ENCODE measurements at places on chromosomes 11 and 22.
A peak's percentile ranks its signal among the peaks of the same experiment; 100 is the strongest.

DNA sequence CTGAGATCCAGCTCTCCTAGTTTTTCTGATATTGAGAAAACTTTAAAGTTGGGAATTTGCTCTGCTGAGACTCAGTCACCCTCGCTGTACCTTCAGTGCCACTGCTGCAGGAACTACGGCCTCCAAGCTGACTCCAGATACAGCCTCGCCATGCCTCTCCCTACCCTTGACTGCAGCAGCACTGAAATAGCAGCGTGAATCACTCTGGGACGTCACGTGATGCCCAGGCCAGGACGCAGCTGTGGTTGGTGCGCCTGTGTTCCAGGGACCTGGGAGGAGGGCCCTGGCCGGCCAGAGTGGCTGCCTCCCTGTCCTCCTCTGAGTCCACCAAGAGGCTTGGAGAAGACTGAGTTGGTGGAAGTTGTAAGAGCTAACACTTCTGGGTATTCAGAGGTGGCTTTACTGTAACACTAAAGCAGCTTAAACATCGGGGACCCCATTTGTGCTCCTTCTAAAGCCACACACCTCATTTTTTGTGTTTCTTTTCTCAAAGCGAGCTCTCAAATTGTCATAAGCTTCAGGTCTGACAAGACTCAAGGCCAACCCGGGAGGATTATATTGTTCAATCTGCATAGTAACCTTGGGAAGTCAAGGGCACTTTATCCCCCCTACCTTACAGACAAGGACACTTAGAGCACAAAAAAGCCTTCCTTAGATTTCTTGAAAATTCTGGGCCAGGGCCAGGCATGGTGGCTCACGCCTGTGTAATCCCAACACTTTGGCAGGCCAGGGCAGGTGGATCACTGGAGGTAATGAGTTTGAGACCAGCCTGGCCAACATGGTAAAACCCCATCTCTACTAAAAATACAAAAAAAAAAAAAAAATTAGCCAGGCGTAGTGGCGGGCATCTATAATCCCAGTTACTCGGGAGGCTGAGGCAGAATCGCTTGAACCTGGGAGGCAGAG, 4.2 kb upstream of the STIP1 start:
- peak; percentile 91 for DNase-seq

- no peak for DNase-seq
These were observed 38.8 kb downstream of the IRAG1 start for GRCh38 chr11:10654811-10655150.

DNA sequence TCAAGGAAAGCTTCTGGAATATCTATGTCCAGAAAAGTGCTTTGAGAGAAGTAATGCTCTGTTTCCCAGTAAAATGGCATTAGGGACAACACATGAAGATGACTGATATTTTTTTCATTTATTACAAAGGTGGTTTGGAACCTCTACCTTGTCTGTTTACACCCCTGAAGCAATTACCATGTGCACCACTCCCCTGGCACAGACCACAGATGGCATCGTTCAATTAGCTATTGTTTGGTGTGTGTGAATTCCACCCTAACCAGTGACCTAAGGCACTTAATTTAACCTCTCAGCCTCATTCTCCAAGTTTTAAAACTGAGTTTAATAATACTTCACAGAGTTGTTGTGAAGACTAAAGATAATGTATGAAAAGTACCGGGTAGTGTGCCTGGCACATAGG, 127.6 kb upstream of the BMAL1 start:
- no peak for DNase-seq

DNA sequence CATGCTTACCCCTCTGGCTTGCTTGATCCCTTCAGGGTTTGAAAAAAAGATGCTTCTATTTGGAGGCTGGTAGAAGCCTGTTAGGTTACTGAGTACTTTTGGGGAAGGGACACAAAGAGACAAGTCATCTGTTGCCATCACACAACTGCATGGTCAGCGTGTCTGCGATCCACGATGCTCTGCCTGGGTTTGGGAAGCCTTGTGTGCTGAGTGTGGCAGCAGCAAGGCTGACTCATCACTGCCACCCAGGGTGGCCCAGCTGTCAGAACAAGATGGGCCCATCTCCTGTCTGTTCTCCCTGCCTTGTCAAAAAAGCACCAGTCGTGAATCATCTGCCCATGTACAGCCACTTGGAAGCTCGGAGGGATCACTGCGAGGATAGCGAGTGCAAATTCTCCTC, 26.2 kb downstream of the UBASH3B start:
- peak; percentile 49 for DNase-seq

- peak; percentile 7 for DNase-seq
These were observed 73.8 kb upstream of the GAL start for GRCh38 chr11:68610452-68611116.

DNA sequence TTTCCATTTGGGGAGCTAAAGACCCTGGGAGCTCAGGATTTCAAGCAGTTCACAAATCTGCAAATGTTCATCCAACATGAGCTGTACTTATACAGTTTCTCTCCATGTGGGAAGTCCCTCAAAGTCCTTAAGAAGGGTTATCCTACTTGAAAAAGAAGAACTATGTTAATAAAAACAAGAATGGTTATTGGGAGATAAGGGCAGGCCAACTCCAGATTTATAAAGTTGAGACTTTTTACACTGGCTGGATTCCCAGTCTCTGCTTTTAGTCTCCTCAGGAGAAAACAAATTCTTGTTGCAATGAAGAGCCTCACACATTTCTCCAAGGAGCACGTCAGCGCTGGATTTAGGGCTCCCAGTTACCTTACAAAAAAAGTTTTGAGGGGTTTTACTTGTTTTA, 34.2 kb upstream of the CTTN start:
- no peak for DNase-seq

DNA sequence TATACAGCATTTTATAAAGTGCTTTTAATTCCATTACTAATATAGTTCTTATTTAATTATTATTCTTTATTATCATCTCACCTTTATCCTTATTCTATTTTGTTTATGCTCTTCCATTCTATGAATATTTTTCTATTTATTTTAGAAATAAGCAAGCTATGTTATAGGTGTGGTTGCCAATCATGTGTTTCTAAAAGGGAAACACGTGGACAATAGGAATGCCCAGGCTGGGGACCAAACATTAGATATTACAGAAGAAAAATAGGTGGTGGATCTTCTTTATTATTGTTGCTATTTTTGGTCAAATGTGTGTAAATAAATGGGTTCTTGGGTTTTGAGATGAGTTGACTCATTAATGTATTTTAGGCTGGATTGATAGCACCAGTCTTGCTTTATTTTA, 438.3 kb downstream of the RAB38 start:
- no peak for DNase-seq

- peak; percentile 28 for DNase-seq
These were observed 60.0 kb downstream of the SPECC1L start for GRCh38 chr22:24330636-24331035.

- no peak for DNase-seq
These were observed 6.3 kb downstream of the FGF3 start for GRCh38 chr11:69812946-69813345.

DNA sequence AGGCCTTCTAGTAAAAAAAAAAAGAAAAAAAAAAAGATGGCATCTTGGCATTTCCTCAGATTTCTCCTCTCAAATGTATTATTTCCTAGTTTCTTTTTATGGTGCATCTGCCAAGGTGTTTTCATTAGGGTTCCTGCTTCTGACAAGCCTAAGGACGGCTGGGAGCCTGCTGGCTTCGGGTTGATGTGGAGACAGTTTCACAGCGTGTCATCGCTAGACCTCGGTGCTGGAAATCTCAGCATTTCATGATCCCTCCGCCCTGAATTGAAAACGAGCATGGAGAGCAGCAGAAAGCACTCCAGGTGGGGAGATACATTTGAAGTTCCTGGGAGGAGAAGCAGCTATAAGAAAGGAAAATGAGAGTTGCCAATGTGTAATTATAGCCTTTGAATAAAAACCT, 283.9 kb upstream of the CNTN5 start:
- no peak for DNase-seq

DNA sequence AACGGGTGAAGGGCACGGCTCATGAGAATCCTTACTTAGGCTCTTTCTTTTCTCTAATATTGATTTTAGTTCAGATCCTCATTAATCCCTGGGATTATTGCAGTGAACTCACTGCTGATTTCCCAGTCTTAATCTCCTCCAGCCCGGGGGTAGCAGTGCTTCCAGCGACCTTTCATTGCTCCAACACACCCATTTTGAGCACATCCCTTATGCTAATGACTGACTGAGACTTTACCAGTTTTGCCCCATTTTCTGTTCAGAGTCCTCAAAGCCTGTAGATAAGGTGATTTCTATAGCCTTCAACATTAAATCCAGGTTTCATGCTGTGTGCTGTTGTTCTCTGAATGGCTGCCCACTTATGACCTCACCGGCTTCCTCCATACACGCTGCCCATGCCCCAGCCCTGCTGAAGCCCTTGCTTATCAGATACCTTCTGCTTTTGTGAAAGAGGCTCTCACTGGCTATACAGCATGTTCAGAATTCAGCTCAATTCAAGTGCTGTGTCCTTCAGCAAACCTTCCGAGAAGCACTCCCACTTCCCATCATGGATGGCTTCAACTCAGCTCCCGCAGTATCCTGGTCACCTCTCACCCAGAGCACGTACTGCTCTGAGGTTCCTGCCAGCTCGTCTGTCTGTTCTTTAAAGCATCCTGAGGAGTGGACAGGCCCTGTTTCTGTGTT, 49.0 kb downstream of the PPFIA1 start:
- DNase-seq: no peak

GRCh38 chr11:122711831-122712381, 56.4 kb downstream of the UBASH3B start:
- DNase-seq: peak; percentile 53

DNA sequence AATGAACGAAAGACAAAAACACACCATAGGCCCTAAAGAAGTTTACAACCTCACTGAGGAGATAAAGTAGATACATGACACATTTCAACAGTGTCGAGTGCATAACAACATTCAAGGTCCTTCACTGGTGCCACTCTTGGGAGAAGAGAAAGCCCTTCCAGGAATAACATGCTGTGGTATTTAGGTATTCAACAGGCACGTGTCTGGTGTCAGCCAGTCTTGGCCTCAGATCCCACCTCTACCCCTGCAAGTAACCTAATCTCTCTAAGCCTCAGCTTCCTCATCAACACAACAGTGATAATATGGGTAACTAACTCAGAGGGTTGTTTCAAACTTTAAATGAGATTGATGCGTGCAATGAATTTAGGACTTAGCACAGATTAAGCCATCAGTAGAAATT, 235.0 kb upstream of the ZC3H12C start:
- no peak for DNase-seq

GRCh38 chr11:65888163-65888814, at the start of gene FIBP:
TSS of gene FIBP (minus strand) at chr11:65888471. CDS start at chr11:65888418, 53 bp downstream.
- peak; percentile 98 for DNase-seq

GRCh38 chr11:134676516-134677287, 264.7 kb upstream of the B3GAT1 start:
- DNase-seq: no peak

DNA sequence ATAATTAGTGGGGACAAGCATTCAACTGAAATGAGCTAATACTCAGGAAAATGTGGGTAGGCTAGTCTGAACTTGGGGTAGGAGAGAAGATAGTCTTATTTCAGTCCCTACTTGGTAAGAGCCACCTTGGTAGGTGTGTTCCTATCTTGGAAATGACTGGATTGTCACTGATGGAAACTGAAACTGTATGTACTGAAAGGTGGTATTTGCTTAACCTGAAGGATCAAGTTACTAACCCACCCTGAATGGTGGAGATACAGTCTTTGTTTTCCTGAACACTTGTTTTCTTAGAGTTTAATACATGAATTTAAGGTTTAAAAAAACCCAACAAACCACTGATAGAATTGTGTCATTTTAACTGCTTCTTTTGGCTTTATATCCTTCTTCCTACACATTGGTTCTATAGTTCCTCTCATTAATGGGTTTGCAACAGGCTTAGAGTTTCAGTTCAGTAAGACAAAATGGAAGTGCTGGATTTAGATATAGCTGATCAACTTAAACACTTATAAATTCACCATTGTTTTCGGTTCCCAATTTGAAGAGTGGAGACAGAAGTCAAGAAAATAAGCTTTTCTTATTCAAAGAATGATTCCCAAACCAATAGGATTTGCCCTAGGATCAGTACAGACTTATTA, 4.2 kb downstream of the FAR1 start:
- no peak for DNase-seq

DNA sequence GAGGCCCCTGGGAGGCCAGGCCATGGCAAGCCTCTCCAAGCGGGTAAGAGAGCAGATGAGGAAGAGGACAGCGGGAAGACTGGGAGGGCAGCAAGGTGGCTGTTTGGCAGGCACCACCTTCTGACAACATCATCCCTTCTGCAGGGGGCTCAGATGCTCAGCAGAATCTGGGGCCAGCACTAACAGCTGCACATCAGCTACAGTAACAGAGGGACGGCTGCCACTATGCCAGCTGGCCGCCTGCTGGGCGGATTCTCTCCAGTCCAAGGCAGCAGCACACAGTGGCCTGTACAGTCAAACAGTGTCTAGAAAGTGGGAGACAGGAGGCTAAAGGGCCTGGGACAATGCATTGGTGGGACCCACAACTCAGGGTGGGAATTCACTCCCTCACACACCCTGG, 10.7 kb upstream of the TXN2 start:
- no peak for DNase-seq

GRCh38 chr22:17705951-17706900, 67.7 kb downstream of the BCL2L13 start:
- DNase-seq: peak; percentile 88

DNA sequence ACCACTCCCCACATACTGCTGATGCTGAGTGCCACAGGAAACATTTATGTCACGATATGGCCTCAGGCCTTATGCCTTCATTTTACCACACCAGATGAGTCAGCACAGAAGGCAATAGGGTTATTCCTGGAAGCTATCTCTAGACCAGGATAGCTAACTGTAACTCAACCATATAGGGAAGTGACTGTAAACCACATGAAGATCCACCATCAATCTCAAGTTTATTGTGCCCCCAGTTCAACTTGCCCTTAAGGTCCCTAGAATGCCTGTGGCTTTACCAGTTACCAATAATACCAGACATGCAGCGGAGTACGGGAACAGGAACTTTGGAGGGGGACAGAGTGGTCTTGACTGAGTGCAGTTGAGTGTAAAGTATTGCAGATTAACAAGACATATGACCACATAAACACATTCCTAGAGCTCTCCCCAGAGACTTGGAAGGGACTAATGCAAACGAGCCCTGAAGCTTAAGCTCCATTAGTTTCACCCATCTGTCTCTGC, 180.9 kb downstream of the KIF18A start:
- DNase-seq: peak; percentile 100

DNA sequence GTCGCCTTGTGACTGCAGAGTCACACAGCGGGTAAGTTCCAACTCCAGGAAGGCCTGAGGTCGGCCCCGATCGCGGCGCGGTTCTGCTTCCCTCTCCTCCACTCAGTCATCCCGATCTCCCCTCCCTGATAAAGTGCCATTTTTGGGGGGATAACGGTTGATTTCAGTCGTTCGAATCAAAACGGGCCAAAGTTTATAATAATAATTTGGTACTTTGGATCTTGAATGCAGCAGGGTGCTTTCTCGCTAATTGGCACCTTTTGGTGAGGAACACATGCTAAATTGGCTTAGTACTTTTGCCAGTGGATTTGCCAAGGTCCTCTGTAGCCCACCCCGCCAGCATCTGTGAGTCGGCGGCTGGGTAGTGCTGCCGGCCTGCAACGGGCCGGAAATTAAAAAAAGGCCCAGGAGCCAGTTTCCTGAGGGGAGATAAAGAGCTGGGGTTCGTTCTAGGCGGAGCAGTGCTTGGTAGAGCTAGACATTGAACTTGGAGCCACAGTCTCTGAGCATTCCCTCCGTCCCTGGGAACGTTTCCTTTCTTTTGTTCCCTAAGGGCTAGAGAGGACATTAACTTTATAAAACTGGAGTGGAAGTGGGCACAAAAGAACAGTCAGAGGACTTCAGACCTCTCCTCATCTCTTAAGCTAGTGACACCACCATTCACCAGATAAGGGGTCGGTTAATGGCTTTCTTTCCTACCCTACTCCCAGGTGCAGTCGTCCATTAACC, 997 bp downstream of the UBE2L3 start:
- DNase-seq: peak; percentile 37
